CD4-positive, alpha-beta T cell treated with Interleukin-12 subunit alpha and Interleukin-12 subunit beta, for 1 hour (primary cell): ENCODE measurements at places on chromosomes 3 and 15.

- DNase-seq = no peak
Measured at GRCh38 chr3:42164656-42165055, 73.5 kb downstream of the TRAK1 start.

- DNase-seq = peak; percentile 96
Measured at GRCh38 chr15:90934949-90935751, at the start of gene UNC45A. Gene UNC45A, plus strand, starts transcription at chr15:90935285. Its CDS starts 40 bp downstream, at chr15:90935325.

GRCh38 chr3:135047061-135047460 is 252.0 kb downstream of the EPHB1 start:
- no peak for DNase-seq

- no peak for DNase-seq
Measured at GRCh38 chr15:57440167-57440566, 63.9 kb downstream of the CGNL1 start.
